WTC11 (cell line): ENCODE measurements at places on chromosomes 7 and 10. TPM values are rescaled to one million over a fixed set of nuclear protein-coding genes. Genes with fewer than 3 reads are reported as not detected.

DNA sequence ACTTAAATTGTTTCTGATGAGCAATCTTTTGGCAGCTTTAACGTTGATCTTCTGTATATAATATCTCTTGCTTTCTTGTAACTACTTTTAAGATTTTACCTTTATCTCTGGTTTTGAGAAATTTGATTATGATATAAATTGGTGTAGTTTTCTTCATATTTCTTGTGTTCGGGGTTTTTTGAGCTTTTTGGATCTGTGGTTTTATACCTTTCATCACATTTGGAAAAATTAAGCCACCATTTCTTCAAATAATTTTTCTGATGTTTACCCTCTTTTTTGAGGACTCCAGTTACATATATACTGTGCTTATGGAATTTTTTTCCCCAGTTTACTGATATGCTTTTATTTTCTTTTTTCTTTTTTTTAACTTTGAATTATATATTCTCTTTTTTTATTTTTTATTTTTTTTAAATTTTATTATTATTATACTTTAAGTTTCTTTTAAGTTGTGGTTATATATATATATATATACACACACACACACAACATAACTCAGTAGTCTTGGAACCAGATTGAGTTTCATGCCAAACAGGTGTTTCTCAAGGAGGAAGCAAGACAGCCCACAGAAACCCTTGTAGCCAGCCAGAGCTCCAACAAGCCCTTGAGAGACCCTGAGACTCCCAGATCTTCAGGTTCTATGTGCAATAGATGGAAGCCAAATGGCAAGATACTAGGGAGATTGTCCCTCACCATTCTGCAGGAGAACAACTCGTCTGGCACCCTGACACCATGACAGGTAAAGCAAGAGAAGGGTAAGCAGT lies 27.5 kb upstream of the NME8 start:
- H3K4me3 ChIP-seq: no peak overlapping the region
- no peaks in the 10 kb centered on the region for H3K36me3 ChIP-seq
- no peak for DNase-seq

DNA sequence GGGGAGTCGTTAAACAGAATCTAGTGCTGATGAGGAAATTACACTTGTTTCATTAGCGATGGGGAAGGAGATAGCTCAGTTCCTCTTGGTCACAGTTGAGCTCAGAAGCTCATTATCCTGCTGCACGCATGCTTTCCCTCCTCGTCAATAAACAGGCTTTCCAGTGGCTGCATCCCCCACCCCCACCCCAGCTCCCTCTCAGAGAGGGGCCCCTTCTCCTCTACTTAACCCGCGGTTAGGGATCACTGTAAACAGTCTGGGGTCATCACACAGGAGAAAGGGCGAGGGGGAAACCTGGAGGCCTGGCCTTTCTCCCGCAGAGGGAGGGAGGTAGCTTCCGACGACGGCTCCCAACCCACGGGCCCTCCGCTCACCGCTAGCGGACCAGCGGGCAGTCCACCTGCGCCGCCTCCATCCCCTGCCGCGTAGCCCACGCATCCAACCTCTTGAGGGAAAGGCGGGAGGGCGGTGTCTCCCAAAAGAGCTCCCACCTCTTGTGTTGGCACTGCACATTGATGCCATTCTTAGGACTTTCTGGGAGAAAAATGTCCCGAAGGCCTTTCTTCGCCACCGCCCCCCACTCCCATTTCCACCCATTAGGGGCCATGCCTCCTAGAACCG lies 80.8 kb downstream of the PAX2 start:
- no peaks in the 10 kb centered on the region for H3K36me3 ChIP-seq
- no peak overlapping the region for H3K27ac ChIP-seq
- DNase-seq: no peak
- H3K4me1 ChIP-seq: peaks cover 33% of the 10 kb centered on the region
- H3K4me3 ChIP-seq: peak overlapping the region; percentile 12; the same call in 1 of the 2 replicates
- H3K27me3 ChIP-seq: no peaks in the 10 kb centered on the region; the same call in 1 of the 2 replicates

GRCh38 chr10:93220296-93221170 lies 146.8 kb downstream of the CYP26A1 start:
- H3K4me3 ChIP-seq: no peak overlapping the region
- DNase-seq: peak; percentile 56
- no peak overlapping the region for H3K27ac ChIP-seq
- peaks cover 15% of the 10 kb centered on the region for H3K4me1 ChIP-seq
- H3K27me3 ChIP-seq: peaks cover 14% of the 10 kb centered on the region; the same call in 1 of the 2 replicates

- no peak overlapping the region for H3K27ac ChIP-seq
- H3K4me1 ChIP-seq: peaks cover 11% of the 10 kb centered on the region
- H3K27me3 ChIP-seq: no peaks in the 10 kb centered on the region
- H3K36me3 ChIP-seq: peaks cover 3% of the 10 kb centered on the region
Measured at GRCh38 chr7:43592326-43592725, 9.4 kb downstream of the STK17A start.

DNA sequence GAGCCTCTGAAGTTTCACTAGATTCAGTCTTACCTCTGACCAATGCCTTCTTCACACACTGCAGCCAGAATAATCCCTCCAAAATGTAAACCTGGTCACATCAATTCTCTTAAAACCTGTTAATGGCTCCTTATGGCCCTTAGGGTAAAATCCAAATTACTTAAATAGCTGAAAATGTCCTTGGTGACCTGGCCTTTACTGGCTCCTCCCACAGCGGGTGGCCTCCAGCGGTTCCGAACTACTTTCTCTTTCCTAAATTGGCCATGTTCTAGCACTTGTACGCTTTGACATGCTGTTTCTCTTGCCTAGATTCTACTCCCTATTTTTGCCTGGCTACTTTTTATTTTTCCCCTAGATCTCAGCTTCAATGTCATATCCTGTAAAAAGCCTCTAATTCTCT lies 36.1 kb downstream of the AGK start:
- peaks cover 86% of the 10 kb centered on the region for H3K4me1 ChIP-seq
- H3K36me3 ChIP-seq: peaks cover 21% of the 10 kb centered on the region
- peak overlapping the region; percentile 97 for H3K27ac ChIP-seq
- no peak overlapping the region for H3K4me3 ChIP-seq
- no peak for DNase-seq
- no peaks in the 10 kb centered on the region for H3K27me3 ChIP-seq

DNA sequence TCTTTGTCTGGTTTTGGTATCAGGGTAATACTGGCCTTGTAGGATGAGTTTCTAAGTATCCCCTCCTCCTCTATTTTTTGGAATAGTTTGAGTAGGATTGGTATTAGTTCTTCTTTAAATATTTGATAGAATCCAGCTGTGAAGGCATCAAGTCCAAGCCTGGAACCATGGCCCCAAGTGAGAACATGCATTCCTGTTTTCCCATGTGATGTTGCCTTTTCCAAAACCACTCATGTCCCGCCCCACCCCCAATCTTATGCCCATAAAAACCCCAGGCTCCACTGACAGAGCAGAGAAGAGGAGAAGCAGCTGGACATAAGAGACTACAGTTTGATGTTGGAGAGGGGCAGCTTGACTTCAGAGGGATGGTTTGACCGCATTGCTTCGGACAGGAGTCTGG lies 71.2 kb downstream of the MINPP1 start:
- H3K4me3 ChIP-seq: no peak overlapping the region
- H3K4me1 ChIP-seq: peaks cover 8% of the 10 kb centered on the region
- no peak overlapping the region for H3K27ac ChIP-seq

DNA sequence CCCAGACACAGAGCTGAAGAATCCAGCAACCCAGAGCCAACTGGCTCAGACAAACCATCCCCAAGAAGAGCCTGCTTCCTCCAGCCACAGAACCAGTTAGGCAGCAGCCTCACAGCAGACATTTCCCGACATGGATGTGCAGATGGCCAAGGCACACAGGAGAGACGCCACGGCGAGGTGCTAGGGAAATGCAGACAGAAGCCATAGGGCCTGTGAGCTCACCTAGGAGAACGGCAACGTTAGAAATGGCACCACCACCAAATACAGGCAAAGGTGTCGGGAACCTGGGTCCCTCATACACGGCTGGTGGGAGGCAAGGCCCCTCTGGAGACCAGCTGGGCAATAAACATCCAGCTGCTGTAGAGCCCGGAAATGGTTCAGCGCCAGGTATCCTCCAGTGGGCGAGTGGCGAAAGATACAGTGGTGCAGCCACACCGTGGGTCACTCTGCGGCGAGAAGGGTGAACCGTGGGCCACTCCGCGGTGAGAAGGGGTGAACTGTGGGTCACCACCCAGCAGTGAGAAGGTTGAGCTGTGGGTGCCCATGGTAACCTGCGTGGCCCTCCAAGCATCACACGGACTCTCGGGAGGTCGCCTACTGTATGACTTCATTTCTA lies 31.2 kb downstream of the JAKMIP3 start:
- H3K27ac ChIP-seq: no peak overlapping the region
- DNase-seq: no peak
- H3K4me3 ChIP-seq: no peak overlapping the region
- no peaks in the 10 kb centered on the region; the same call in 1 of the 2 replicates for H3K27me3 ChIP-seq
- peaks cover 5% of the 10 kb centered on the region; the same call in 1 of the 2 replicates for H3K36me3 ChIP-seq

DNA sequence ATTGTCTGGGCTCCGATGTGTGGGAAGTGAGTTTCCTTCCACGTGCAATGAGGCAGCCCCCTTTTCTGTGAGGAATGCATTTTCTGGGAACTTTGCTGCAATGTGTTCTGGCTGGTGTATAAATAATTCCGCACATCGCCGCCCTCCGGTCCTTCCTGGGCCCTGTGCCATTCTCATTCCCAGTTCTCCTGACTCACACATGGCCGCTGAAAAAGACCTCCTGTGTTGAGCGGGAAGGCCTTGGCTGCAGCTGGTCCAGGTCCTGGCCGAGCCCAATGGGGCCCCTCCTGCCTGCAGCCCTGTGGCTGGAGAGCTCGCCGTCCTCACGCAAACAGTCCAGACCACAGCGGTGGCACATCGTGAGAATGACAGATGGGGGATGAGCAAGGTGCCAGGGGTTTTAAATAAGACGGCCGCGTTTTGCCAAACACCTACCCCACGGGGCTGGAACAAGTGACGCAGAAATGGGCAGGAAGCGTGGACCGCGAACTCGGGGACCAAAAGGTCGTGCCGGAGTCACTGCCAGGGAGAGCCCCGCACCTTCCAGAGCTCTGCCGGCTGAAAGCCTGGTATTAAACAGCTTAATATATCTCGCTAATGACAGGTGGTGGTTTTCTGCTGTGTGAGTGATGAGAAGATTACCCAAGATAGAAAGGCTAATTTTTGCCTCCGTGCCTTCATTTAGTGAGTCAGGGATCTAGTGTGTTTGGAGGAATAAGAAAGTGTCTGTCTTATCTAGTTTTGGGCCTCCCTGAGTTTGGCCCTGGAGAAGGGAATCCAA lies 37.0 kb downstream of the FAM20C start:
- no peaks in the 10 kb centered on the region for H3K27me3 ChIP-seq
- H3K36me3 ChIP-seq: no peaks in the 10 kb centered on the region
- H3K27ac ChIP-seq: no peak overlapping the region
- H3K4me3 ChIP-seq: no peak overlapping the region
- no peak for DNase-seq
- H3K4me1 ChIP-seq: no peaks in the 10 kb centered on the region

- H3K27ac ChIP-seq: no peak overlapping the region
- H3K4me1 ChIP-seq: peaks cover 14% of the 10 kb centered on the region; the same call in 1 of the 2 replicates
- H3K36me3 ChIP-seq: no peaks in the 10 kb centered on the region
Measured at GRCh38 chr7:69631131-69631530, 32.9 kb downstream of the AUTS2 start.

GRCh38 chr7:136964347-136964746 lies 95.9 kb downstream of the CHRM2 start:
- no peak overlapping the region for H3K27ac ChIP-seq
- H3K27me3 ChIP-seq: no peaks in the 10 kb centered on the region; the same call in 1 of the 2 replicates
- H3K4me3 ChIP-seq: no peak overlapping the region

DNA sequence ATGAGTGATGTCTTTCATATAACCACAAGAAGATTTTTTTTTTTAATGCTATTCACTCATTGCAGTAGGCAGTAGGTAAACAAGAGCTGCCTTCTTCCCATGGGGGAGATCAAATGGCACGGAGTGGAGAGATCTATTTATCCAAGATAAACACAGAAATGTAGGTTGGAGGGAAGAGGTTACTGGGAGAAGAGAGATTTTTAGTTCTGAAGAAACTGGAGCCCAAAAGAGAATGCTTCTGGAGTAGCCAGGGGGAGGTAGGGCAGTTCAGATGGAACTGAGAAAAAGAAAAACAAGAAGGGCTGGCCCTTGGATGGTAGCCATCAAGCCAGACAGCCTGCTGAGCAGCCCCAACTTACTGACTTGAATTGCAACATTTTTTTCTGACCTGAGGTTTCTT lies 270.1 kb upstream of the TPK1 start:
- no peaks in the 10 kb centered on the region; the same call in 1 of the 2 replicates for H3K27me3 ChIP-seq
- 0 out of 2 replicates have a peak overlapping the region, but pooled peaks have one; percentile 30 for H3K27ac ChIP-seq
- peaks cover 10% of the 10 kb centered on the region for H3K4me1 ChIP-seq

- peaks cover 31% of the 10 kb centered on the region for H3K4me1 ChIP-seq
- no peaks in the 10 kb centered on the region for H3K36me3 ChIP-seq
- DNase-seq: no peak
- H3K4me3 ChIP-seq: no peak overlapping the region
Measured at GRCh38 chr10:74928742-74929191, 102.4 kb downstream of the KAT6B start.

DNA sequence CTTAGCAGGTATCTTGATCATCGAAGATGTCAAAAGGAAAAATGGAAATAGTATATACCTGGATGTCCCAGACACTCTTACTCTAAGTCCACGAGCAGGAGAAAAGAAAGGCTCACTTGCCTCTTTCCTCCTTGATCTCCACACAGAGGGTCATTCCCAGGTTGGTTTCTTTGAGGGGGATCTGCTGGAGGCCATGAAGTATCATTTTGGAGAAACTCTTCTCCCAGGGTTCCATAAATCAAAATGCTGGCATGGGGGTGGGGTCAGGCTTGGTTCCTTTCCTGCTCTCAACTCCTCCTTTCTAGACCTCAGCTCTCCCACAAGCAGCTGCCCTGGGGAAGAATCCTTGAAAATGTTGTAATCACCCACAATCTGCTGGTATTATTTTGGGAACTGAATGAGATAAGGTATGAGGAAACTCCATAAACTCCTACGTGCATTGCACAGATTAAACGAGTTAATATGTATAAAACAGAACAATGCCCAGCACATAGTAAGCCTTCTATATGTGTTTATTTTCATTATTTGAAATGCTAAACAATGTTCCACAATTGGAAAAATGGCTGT lies 54.4 kb downstream of the PRKCQ start:
- no peaks in the 10 kb centered on the region for H3K27me3 ChIP-seq
- DNase-seq: no peak
- peaks cover 3% of the 10 kb centered on the region for H3K4me1 ChIP-seq
- no peak overlapping the region for H3K4me3 ChIP-seq
- no peak overlapping the region for H3K27ac ChIP-seq

The ATRNL1 gene
- total RNA-seq: 25.0 to 28.7 TPM (median 26.7 TPM) in 3 replicates

The PRRT4 gene
- 0.92 to 1.5 TPM (median 1.2 TPM) in 3 replicates for total RNA-seq

The TMEM270 gene
- 0.28 TPM in 1 of 3 replicates, not detected in the others for total RNA-seq

The NANOS1 gene
- total RNA-seq: 2.9 to 4.3 TPM (median 2.9 TPM) in 3 replicates

The PON1 gene
- total RNA-seq: 0.25 to 0.26 TPM in 2 of 3 replicates, not detected in the other

The ADIRF gene
- total RNA-seq: 0.30 to 1.0 TPM (median 0.70 TPM) in 3 replicates

The TMEM140 gene
- total RNA-seq: 0.11 to 0.14 TPM in 2 of 3 replicates, not detected in the other
